ENCODE measurements at places on chromosomes 13 and 19.

GRCh38 chr19:30376272-30376671 lies 4.1 kb downstream of the ZNF536 start:
- no peak for DNase-seq

DNA sequence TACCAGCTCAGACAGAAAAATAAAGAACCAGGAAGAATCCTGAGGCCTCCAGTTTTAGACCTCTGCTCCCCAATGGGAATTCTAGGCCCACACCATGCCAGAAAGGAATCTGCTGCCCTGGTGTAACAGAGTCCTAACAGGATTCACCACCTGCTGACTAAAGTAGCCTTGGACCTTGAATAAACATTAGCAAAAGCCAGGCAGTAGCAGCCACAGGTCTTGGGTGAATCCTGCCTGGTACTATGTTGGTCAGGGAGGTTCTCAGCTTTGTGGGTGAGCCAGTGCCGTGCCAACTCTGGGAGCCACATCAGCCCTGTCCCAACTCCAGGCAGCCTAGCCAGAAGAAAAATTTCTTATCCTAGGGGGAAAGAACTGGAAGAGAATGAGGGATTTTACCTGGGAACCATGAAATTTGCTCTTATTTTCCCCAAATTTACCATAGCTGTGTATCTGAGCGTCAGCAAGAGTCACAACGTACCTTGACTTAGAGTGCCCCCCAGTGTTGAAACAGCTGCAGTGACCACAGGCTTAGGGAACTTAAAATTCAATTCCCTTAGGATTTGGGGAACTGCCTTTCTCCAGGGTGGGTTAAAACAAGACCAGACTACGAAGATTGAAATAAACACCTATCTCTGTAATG lies 1895.6 kb upstream of the PRR20A start:
- DNase-seq: no peak

DNA sequence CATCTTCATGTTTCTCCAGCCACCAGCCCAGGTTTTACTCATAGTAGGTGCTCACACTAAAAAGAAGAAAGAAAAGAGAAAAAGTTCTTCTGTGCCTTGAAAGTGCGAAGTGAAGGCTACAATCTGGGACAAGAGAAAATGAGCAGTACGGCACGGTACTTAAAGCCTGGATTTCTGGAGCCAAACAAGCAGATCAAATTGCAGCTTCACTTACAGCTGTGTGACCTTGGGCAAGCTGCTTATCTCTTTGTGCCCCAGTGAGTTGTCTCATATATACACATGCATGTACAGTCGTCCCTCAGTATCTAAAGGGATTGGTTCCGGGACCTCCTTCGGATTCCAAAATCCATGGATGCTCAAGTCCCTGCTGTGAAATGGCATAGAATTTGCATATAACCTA lies 41.8 kb downstream of the GSX1 start:
- no peak for DNase-seq

DNA sequence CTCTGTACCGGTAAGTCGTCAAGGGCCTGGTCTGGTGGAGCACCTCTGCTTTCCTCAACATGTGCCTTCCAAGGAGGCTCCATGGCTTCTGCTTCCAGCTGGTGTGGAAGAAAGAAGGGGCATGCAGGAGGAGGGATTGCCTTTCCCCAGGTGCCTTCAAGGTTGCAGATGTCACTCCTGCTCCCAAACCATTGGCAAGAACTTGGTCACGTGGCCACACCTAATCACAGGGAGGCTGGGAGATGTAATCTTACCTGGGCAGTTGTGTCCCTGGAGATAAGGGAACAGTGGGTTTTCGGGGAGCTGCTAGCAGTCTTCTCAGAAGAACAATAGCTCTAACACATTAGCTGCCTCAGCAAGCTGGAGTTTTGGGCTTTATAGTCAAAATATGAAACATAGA lies 9.7 kb upstream of the GPR18 start:
- no peak for DNase-seq

Data from dermis microvascular lymphatic vessel endothelial cell (primary cell).